ENCODE measurements at places on chromosomes 12 and 14. TPM values are rescaled to one million over a fixed set of nuclear protein-coding genes. Genes with fewer than 3 reads are reported as not detected.

GRCh38 chr12:130128790-130129735 lies 33.2 kb upstream of the FZD10 start:
- H3K4me3 ChIP-seq, result no peak overlapping the region
- DNase-seq, result no peak
- H3K36me3 ChIP-seq, result no peaks in the 10 kb centered on the region
- H3K27me3 ChIP-seq, result no peaks in the 10 kb centered on the region
- H3K4me1 ChIP-seq, result no peaks in the 10 kb centered on the region

The FGF23 gene
- not detected for total RNA-seq

GRCh38 chr12:49294086-49294803 lies 702 bp upstream of the PRPH start:
- no peaks in the 10 kb centered on the region for H3K4me1 ChIP-seq
- no peak overlapping the region for H3K4me3 ChIP-seq
- no peaks in the 10 kb centered on the region for H3K27me3 ChIP-seq
- H3K27ac ChIP-seq, result no peak overlapping the region
- H3K36me3 ChIP-seq, result no peaks in the 10 kb centered on the region

DNA sequence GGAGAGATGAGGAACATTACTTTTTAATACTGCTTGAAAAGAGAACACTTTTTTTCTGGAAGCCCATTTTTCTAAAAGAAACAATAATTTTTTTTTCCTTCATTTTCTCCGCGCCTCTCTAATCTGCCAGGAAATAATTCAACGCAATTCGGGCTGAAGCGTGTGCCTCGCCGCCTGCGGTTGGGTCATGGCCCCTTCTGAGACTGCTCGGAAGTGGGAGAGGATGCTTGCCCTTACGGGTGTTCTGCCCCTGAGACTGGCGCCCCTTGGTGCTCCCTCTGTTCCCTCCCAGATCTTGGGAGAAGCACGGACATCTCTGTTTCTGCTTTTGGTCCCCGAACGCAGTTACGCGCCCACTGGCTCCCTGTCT lies 332 bp upstream of the TBC1D30 start:
- no peaks in the 10 kb centered on the region for H3K4me1 ChIP-seq
- H3K36me3 ChIP-seq, result no peaks in the 10 kb centered on the region
- peak overlapping the region; percentile 35 for H3K4me3 ChIP-seq
- H3K27ac ChIP-seq, result no peak overlapping the region
- DNase-seq, result no peak
- no peaks in the 10 kb centered on the region for H3K27me3 ChIP-seq

- H3K36me3 ChIP-seq, result no peaks in the 10 kb centered on the region
- H3K4me3 ChIP-seq, result no peak overlapping the region
- H3K27ac ChIP-seq, result no peak overlapping the region
- no peak for DNase-seq
- H3K4me1 ChIP-seq, result no peaks in the 10 kb centered on the region
- no peaks in the 10 kb centered on the region for H3K27me3 ChIP-seq
These were observed 8.0 kb upstream of the KRT8 start for GRCh38 chr12:52912711-52913430.

- no peaks in the 10 kb centered on the region for H3K36me3 ChIP-seq
- no peak overlapping the region for H3K27ac ChIP-seq
- H3K4me3 ChIP-seq, result no peak overlapping the region
- H3K4me1 ChIP-seq, result no peaks in the 10 kb centered on the region
- no peak for DNase-seq
These were observed 839 bp downstream of the CLEC9A start for GRCh38 chr12:10031321-10031720.

The PMEL gene
- total RNA-seq, result 0.93 TPM

GRCh38 chr12:49093792-49094159 lies 825 bp downstream of the DHH start:
- no peaks in the 10 kb centered on the region for H3K27me3 ChIP-seq
- no peak overlapping the region for H3K4me3 ChIP-seq
- no peaks in the 10 kb centered on the region for H3K4me1 ChIP-seq
- peak; percentile 71 for DNase-seq
- H3K27ac ChIP-seq, result no peak overlapping the region

The ACOT6 gene
- total RNA-seq, result not detected

GRCh38 chr12:51524386-51524901 lies 66.6 kb upstream of the SCN8A start:
- no peaks in the 10 kb centered on the region for H3K36me3 ChIP-seq
- no peaks in the 10 kb centered on the region for H3K4me1 ChIP-seq
- no peak for DNase-seq
- H3K27me3 ChIP-seq, result no peaks in the 10 kb centered on the region
- no peak overlapping the region for H3K27ac ChIP-seq

- H3K4me3 ChIP-seq, result no peak overlapping the region
- H3K4me1 ChIP-seq, result no peaks in the 10 kb centered on the region
- H3K27ac ChIP-seq, result no peak overlapping the region
- DNase-seq, result no peak
- no peaks in the 10 kb centered on the region for H3K27me3 ChIP-seq
- H3K36me3 ChIP-seq, result no peaks in the 10 kb centered on the region
These were observed 98.1 kb downstream of the NINJ2 start for GRCh38 chr12:565161-565560.

The SLC16A7 gene
- 46.7 TPM for total RNA-seq

- H3K4me1 ChIP-seq, result no peaks in the 10 kb centered on the region
- no peak for DNase-seq
- no peak overlapping the region for H3K27ac ChIP-seq
- H3K27me3 ChIP-seq, result no peaks in the 10 kb centered on the region
- no peaks in the 10 kb centered on the region for H3K36me3 ChIP-seq
- no peak overlapping the region for H3K4me3 ChIP-seq
These were observed 1152.3 kb downstream of the BCL11B start for GRCh38 chr14:98119739-98120138.

The RAPGEF3 gene
- 39.2 TPM for total RNA-seq

Measured in aorta (tissue), 5 donors.